Mesenteric fat pad (tissue), 1 donor: ENCODE measurements at places on chromosomes 5 and 9. TPM values are rescaled to one million over a fixed set of nuclear protein-coding genes. Genes with fewer than 3 reads are reported as not detected.

- no peak for DNase-seq
Measured at GRCh38 chr5:166772770-166773169, 1518.7 kb upstream of the WWC1 start.

DNA sequence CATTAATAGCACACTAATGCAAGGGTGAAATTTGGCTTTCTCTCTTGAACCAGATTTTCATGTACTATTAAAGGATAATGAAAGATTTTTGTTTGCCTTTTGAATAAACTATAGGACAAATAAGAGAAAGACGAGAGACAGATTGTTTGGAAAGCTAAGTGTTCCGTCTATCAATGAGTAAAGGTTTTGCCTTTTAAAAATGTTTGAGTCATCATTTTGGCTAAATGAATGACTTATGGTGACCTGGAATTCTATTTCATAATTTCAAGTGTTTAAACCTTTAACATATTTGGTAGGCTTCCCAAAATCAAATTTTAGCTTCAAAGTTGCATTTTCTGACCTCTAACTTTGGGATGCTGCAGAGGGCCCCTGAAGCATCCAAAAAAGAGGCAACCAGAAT lies 145.2 kb downstream of the SLC25A46 start:
- DNase-seq, result no peak

DNA sequence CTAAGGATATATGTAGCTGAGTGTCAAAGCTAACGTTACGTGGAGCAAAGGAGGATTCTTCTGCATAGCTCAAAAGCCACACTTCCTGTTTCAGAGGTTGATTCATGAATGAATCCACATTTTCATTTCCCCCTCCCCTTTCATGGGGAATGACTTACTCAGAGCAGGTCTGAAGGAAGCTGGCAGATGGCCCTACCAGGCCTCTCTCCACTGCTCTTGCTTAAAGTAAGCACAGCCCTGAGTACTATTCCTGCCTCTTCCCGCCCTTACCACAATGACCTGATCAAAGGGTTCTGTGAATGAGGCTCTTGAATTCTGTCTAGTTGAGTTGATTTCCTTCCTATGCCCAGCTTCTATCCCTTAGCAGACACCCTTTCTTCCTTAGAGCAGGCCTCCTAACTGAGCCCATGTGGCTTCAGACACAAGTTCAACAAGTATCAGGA lies 6.3 kb downstream of the IGIP start:
- no peak for DNase-seq

- no peak for DNase-seq
Measured at GRCh38 chr9:5448461-5449435, 1.6 kb upstream of the CD274 start.

- no peak for DNase-seq
Measured at GRCh38 chr5:40414922-40415321, 264.8 kb upstream of the PTGER4 start.

- DNase-seq, result no peak
Measured at GRCh38 chr9:106600955-106601560, 261.9 kb upstream of the ZNF462 start.

IL9 gene
- total RNA-seq, result not detected

PTGER4 gene
- 14.8 TPM for total RNA-seq

PCSK1 gene
- total RNA-seq, result 1.6 TPM

PCDHGB4 gene
- total RNA-seq, result 3.2 TPM
